ENCODE measurements at places on chromosomes 3 and 15.
A peak's percentile ranks its signal among the peaks of the same experiment; 100 is the strongest.

GRCh38 chr3:161319867-161320266, 51.5 kb downstream of the SPTSSB start:
- DNase-seq, result no peak

DNA sequence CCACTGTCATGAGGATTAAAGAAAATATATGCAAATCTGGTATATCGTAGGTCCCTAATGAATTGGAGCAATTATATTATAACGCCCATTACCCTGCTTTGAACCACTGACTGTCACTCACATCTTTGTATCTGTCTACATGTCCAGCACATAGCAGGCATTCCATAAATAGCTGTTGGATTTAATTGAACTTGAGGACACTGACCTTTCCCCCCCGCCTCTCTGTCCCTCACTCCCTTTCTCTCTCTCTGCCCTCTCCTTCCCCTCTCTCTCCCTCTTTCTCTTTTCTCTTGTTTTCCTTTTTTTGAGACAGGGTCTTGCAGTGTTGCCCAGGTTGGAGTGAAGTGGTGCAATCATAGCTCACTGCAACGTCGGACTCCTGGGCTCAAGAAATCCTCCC, 233.0 kb downstream of the CD47 start:
- DNase-seq, result no peak

DNA sequence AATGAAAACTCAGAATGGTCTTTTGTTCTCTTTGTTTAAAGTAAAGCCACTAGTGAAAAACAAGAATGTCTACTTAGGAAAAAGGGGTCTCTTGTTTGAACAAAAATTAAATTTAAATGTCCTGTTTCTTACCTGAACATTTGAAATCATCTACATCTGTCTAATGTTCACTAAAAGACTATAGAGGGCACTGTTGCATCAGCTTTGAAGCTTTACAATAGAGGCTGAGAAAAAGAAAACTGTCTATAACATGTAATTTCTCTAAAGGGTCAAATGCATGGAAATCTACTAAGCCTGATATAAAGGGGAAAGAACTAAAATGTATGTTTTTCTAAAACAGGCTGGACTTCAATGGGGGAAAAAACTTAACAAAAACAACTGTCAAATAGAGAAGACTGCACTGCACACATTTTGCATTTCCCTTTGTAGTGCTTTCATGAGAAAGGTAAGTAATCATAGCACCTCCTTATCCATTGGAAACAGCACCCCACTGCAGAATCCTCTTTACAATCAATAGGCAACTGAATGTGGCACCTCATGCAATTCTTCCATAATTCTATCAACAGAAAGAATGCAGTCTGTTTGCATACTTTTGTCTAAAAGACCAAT, 26.3 kb downstream of the DPH6 start:
- DNase-seq, result peak; percentile 48

DNA sequence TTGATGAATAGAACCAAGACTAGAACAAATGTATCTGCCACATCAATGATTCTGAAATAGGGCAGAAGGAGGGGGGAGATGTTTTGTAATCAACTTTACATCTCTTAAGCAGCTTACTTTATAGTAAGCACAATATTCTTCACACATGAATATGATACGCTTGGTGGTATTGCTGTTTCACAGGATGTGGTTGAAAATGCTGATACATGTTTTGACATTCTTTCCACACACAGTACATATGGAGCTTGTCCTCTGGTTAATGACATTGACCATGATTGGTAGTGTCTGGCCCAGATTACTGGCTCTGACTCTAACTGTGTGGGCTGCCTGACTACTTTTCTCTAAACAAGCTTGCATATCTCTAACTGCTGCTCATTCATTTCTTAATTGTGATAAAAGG, 168.9 kb downstream of the KLHL25 start:
- no peak for DNase-seq

- no peak for DNase-seq
These were observed 15.2 kb upstream of the ITGA11 start for GRCh38 chr15:68447209-68447608.

DNA sequence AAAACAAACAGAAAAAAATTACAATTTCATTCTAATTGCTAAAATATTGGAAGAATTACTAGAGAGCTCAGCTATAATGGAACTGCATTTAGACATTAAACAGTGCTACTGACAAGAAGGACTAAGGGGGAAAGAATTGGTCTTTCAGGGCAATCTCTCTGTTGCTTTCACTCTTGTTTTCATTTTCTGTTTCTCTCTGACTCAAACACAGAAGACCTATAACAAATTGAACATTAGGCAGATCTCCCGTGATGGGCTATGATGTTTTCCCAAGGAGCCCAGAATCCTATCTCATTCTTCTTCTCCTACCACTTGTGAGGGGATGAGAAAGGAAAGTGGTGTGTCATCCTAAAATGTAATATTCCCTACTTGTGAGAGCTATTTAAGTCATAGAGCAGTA, 358.0 kb upstream of the TGFBR2 start:
- DNase-seq, result no peak

DNA sequence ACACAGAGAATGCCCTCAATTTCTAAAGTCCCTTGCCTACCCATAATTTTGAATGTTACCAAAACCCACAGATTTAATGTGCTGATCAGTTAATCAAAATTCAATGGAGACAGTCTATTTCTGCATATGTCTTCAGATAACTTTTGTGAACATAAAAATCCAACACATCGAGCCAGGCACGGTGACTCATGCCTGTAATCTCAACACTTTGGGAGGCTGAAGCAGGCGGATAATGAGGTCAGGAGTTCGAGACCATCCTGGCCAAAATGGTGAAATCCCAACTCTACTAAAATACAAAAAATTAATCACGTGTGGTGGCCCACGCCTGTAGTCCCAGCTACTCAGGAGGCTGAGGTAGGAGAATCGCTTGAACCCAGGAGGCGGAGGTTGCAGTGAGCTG, 49.3 kb downstream of the PEAK1 start:
- DNase-seq, result no peak

GRCh38 chr3:197465996-197466549, 89.7 kb downstream of the BDH1 start:
- no peak for DNase-seq

- no peak for DNase-seq
These were observed 217.9 kb upstream of the THBS1 start for GRCh38 chr15:39362821-39363561.

- no peak for DNase-seq
These were observed 3.8 kb downstream of the IVD start for GRCh38 chr15:40409366-40409765.

DNA sequence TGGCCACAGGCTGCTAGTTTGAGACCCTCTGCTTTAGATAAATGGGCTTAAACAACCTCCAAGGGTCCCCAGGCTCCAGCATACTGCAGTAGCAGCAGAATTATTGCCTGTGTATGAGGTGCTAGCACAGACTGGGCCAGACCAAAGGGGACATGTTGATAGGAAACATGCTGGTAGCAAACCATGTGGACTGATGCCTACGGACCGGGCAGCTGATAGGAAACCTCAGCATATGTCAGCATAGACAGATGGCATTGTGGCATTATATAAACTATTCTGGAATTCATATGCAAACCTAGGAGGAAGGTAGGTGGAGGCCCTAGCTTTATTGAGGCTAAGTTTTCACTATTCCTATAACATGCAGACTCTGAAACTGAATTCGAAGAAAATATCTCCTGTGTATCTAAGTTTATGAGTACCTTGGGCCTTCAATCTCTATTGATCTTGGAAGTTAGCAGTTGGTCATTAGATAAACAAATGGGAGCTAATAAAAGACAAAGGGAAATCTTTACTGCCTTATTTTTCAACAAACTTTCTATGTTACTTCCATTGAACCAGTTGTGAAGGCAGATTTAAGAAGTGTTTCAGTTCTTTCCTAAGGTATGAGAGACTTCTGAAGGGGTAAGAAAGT, 1.7 kb upstream of the HGD start:
- no peak for DNase-seq

- DNase-seq, result no peak
These were observed 33.0 kb upstream of the NR2E3 start for GRCh38 chr15:71777216-71777943.

DNA sequence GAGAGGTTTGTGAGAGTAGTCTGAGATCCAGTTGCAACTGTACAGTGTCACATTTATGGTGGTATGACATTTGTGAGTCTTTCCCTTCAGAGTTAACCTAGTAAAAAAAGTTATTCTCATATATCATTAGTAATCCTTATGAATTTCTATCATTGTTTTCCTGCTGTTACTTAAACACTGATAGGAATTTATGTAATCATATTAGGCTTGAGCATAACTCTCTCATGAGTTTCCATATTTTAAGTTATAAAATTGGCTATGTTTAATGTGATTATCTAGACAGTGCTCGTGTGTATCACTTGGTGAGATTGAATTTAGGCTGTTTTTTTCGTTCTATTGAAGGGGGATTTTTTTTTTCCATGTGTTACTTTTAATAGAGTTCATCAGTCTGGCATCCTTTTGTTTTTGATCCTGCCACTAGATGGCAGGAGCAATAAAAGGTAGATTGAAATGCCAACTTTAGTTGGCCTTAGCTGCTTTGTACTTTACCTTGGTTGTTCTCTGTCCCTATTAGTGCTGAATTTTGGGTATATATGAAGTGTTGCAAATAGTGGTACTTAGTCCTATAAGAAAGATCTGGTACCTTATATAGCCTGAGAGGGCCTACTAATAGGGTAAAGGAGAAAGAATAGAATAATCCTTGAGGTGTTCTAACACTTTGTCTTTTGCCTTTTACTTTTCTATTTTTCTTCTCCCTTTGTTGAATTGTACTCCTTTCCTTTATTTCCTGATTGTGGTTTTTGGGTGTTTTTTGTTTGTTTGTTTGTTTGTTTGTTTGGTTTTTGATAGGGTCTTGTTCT, 17.9 kb downstream of the STT3B start:
- DNase-seq, result no peak
